ENCODE measurements at places on chromosomes 4 and X. TPM values are rescaled to one million over a fixed set of nuclear protein-coding genes. Genes with fewer than 3 reads are reported as not detected.

HSD17B13 gene
- 0.29 TPM for total RNA-seq

- no peak for DNase-seq
Observed at GRCh38 chrX:53715346-53715924, 28.9 kb upstream of the HUWE1 start.

PABPC1L2A gene
- not detected for total RNA-seq

DNA sequence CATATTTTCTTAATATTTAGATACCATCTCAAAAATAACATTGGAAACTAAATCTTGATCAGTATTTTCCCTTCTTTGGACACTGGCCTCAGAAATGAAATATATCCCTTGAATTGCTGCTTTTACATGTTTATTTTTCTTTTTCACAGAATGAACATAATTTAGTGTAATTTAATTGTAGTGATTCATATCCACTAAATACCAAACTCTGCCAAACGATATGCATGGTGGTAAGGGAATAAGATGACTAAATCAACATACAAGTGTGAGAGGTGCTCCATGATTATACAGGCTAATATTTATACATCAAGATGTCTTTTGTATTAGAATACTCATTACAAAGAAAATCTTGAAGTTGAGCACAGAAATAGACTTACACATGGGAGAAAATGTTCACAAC is 216.8 kb upstream of the PACRGL start:
- DNase-seq: no peak

DNA sequence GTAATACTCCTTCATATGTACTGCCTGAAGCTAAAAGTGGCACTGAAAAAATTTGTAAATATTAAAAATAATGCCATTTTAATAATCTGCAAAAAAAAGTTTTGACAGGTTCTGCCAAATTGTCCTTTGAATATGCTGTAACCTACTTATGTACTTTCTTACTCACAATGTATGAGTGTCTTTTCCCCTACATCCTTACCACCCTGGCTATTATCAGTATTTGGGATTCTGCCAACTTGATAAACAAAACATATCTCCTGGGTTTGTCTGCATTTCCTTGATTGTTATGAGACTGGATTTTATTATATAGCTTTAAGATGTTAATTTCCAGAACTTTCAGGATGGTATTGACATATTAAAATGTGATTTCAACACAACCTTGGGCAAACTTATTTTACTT is 187.9 kb downstream of the CHM start:
- no peak for DNase-seq

GRCh38 chr4:88275949-88276515 is 8.3 kb downstream of the PPM1K start:
- no peak for DNase-seq

CORIN gene
- not detected for total RNA-seq

DNA sequence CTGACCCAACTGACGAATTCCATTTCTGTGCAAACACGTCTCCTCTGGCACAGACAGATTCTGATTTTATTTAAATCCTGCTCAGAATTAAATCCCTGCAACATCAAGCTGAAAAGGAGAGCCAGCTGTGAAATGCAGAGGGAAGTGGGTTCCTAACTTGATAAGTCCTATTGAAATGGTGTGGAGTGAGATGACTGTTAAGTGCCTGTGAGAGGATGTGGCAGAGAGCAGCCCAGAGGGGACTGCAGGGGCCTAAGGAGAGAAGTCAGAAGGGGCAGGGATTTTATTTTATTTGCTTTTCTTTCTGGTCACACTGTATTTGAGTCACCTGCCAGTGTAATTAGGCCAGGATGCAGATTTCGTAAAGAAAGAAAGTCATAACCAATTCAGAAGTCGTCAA is 277.4 kb downstream of the NKX6-1 start:
- DNase-seq: no peak

DNA sequence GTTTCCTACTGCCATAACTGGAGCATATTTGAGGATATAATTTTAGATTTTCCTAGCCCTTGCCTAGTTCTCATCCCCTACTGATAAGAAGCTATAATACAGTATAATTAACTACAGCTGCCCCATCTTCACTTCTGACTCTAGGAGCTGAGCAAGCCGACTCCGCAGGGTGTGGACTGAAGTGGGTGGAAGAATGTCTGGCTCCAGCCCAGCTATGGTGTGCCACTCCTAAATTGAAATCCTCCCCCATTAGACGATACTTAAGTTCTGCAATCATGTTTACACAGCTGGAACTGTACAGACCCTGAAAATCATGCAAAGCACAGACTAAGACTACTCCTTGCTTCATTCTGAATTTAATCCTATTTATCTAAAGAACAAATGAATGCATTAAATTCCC is 93.1 kb downstream of the PCDH19 start:
- no peak for DNase-seq

DNA sequence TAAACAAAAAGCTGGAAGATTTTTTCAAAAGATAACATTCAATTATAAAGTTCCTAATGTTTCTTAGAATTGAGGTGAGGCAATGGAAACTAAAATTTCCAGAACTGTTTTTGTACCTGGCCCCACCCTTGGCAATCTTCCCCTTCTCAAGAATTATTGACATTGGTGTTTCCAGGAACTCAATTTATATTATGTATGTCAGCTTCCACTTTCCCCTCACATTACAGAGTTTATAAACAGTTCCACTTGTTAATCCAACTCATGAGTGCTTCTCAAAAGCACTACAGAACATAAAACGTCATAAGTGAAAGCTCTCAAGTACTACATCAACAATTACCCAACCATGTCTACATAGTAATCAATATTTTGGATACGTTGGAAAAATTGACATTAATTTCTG is 107.4 kb downstream of the FAM13A start:
- no peak for DNase-seq

DNA sequence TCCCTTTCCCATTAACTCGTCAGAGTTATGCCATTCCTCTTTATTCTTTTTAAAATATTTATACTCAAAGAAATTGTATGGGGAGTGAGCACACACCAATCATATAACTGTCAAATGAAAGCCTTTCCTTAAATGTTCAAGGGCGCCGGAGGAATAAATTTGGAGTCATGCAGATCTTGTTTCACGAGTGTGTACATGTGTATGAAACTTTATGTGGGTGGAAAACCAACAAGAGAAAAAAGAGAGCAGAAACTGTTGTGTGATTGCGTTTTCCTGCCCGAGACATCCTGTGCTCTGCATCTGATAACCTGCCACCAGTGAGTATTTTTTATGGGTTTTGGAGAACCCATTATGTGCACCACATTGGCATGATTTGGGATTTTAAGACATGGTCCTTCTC is 88.3 kb downstream of the FHDC1 start:
- DNase-seq: no peak

DNA sequence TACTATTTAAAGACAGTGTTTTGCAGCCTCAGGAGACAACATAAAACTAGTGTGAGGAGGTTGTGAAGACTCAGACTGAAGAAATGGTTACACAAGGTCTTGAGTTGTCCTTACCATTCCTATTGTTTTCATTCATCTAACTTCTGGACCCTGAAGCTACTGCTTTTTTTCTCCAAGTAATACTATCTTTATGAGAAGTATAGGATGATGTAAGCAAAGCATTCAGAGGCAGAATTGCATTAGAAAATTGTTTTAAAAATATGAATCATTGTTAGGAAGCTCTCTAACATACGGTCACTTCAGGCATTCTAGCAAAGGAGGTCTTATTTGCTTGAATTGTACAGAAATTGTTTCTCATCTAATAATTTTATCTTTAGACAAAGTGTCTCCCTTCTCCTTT is 357.8 kb downstream of the TLL1 start:
- DNase-seq: no peak

CXCL3 gene
- not detected for total RNA-seq

GRCh38 chr4:53122280-53123116 is 243.4 kb downstream of the SCFD2 start:
- no peak for DNase-seq
